ENCODE measurements at places on chromosomes 1 and 21.

- DNase-seq: no peak
These were observed 327.2 kb upstream of the CXADR start for GRCh38 chr21:17185674-17186073.

DNA sequence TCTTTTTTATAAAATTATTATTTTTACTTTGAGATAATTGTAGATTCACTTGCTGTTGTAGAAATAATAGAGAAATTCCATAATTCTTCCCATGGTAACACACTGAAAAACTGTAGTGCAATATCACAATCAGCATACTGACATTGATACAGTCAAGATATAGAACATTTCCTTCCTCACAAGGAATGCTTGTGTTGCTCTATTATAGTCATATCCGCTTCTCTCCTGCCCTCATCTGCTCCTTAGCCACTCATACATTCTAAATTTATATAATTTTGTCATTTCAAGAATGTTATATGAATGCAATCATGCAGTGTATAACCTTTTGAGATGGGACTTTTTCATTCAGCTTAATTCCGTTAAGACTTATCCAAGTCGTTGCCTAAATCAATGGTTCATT lies 320.2 kb downstream of the BARHL2 start:
- no peak for DNase-seq

- no peak for DNase-seq
These were observed 67.2 kb downstream of the SCCPDH start for GRCh38 chr1:246791303-246791918.

DNA sequence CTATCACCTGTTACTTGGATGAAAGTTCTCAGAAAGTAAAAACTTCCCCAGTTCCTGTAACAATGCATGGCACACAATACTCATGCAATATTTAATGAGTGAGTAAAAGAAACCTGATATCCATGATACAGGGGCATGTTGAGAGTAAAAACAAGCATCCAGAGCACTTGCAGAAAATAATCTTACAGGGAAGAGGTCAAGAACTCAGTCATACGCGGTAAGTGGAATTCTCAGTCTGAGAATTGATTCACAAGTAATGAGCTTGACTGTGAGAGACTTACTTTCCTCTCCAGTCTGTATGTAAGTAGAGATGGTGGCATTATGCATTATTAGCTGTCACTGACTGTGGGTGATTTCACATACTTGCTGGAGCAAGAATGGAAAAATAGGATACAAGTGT lies 976.9 kb downstream of the BRINP3 start:
- DNase-seq: no peak
